CD4-positive, alpha-beta T cell treated with Interleukin-6 at 100 ng/mL for 8 hours (primary cell): ENCODE measurements at places on chromosomes 13 and 19.

- no peak for DNase-seq
These were observed 8.4 kb upstream of the ECH1 start for GRCh38 chr19:38839816-38840582.

- DNase-seq: no peak
These were observed 600.0 kb downstream of the FGF9 start for GRCh38 chr13:22270881-22271280.

DNA sequence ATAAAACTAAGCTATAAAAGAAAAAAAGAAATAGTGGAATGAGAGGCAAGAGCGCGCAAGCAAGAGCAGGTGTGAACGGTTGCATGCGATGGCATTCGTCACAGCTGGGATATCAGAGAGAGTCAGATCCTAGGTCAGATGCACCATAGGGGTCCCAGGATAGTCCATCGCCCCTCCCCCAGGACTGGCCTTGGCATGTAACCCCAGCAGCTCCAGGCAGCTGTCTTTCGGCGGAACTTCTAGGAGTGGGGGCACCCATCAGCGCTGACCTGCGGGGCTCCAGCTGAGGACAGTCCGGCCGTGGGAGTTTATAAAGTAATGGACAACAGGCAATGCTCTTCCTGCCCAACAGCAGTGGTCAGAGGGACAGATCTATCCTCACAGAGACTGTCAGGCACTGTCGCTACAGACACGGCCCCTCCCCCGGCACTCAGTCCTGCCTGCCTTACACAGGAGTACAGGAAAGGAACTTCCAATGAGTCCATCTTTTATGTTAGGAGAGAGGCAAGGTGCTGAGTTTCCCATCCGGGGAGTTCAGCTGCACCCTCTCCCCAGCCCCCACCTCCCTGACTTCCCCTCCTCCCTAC is 1.4 kb downstream of the SIAH3 start:
- DNase-seq: no peak

DNA sequence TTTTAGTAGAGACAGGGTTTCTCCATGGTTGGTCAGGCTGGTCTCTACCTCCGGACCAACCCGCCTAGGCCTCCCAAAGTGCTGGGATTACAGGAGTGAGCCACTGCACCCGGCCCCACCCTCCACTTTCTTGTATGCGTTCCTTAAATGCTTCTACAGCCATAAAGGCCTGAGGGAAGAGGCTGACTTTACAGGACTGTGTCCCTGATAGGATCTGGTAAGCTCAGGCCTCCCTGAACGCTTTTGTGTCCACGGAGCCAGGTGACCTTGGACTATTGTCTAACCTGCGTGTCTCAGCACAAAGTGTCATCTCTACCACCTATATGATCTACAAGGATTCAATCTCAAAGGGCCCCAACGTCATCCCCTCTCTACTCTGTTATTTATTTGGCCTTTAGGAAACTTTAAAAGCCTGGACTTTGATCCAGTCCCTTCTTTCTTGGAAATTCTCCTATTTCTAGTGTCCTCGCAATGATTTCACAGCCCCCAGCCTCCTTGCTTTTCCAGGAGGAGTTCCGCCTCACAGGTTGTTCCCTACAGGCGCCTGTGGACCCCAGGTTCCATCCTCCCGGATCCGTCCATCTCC is 701 bp downstream of the ZNF552 start:
- no peak for DNase-seq

DNA sequence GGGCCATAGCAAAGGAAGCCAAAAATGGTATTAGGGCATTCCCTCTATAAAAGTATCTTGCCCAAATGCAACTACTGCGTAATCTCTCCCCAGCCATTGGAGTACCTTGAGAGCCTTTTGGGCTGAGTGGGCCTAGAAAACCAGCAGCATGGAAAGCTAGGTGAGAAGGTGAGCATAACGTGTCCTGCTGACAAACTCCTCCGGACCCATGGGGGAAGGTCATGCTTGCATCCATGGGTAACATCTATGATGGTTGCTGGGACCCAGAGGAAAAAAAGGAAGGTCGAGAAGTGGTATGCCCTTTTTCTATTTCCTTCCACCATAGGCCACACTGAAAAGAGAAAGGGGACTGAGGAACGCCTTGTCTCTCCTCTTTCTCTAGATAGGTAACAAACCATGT is 57.4 kb downstream of the ZNF728 start:
- DNase-seq: no peak

DNA sequence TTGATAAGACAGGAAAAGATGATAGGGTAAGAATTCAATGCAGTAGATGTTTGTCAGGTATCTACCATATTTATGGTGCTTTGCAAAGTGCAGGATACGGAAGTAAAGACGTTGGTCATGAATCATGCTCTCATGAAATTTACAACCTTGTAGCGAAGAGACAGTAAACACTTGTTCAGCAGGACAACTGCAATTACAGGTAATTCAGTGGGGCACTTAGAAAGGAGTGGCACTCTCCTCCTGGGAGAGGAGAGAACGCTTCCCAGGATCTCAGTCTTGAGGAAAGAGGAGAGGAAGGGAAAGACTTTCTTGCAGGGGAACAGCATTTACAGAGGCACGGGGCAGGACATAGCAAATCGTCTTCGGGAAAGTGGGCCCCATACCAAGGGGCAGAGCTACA is 46.4 kb downstream of the SOX1 start:
- DNase-seq: no peak

- DNase-seq: no peak
These were observed 12.4 kb downstream of the WDR87 start for GRCh38 chr19:37893845-37894575.

DNA sequence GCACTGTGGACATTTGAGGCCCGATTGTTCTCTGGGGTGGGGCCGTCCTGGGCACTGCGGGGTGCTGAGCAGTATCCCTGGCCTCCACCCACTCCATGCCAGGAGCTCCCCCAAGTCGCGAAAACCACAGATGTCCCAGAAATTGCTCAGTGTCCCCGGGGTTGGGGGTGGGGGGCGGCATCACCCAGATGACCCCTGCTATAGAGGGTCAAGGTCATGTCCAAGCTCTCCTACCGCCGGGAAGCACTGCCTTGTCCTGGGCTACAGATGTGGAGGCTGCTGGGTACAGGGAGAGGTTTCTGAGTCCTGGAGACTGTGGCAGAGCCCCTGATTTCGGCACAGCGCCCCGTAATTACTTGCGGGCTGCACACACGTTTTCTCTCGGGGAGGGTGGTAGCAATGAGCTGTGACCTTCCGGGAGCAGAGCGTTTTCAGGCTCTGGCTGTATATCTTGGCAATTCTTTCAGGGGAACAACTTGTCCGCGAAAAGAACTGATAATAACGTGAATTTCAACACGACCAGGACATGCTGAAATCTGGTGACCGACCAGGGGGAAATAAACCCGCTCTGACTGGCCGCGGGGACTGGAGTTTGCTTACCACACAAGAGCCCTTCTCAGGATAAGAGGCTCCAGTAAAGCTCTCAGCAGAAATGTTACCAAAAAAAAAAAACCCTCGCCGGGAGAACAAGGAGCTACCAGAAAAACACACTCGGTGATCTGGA is 68.1 kb downstream of the GNG7 start:
- no peak for DNase-seq

- no peak for DNase-seq
These were observed 64.8 kb upstream of the KLHL1 start for GRCh38 chr13:70172946-70173597.
